WTC11 (cell line): ENCODE measurements at places on chromosomes 1 and 21.

DNA sequence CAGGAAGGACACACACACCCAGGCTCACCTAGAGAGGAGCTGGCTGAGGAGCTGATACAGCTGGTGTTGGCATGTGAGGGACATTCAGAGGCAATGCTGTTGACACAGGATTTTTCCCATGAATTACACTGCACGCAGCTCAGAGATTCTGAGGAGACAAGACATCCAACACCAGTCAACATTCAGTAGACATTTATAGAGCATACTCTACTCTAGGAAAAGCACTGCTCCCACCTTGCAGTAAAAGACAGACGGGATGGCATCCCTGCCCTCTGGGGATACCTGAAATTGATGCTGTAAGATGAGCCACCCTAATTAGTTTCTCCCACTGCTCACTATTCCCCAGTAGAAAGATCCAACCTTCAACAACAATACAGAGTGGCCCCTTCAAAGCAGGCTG is 5.1 kb downstream of the LYPD8 start:
- no peak for DNase-seq

DNA sequence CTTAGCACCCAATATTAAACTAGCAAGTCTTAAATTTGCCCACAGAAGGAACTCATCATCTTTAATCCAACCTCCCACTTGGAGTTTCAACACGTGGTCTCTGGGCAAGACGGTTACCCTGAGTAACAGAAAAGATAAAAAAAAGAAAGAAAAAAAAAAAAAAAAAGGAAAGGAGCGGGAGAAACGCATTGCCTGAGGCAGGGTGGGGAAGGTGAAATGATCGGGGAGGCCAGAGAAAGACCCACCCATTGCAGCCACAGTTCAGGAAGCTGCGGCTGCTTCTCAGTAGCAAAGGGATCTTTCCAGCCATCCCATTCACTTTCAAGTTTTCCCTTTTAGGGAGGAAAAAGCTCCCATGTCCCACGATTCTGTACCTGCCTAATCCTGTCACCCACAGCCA is 32.0 kb upstream of the OTUD3 start:
- DNase-seq: no peak

- DNase-seq: peak; percentile 85
Observed at GRCh38 chr1:9615316-9616063, 26.8 kb downstream of the TMEM201 start.

- DNase-seq: peak; percentile 63
Observed at GRCh38 chr1:117708323-117709248, 102.7 kb downstream of the TENT5C start.

DNA sequence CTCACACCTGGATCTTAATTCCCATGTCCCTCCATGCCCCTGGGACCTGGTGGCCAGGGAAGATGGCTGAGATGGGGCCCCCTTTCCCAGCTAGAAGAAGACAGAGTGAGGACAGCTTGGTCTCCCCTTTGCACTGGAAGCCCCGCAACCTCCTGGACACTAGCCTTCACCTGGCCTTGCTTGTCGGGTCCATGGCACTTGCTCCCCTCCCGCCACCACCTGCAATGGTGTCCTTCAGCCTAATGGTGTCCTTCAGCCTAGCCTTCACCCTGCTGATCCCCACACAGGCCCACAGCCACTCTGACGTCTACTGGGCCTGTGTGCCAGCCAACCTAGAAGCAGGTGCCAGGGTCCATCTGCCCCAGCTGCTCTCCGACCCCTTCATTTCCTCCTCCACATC is 45.9 kb upstream of the EDN2 start:
- no peak for DNase-seq
